Transverse colon (tissue), 4 donors: ENCODE measurements at places on chromosomes 3 and 15.

DNA sequence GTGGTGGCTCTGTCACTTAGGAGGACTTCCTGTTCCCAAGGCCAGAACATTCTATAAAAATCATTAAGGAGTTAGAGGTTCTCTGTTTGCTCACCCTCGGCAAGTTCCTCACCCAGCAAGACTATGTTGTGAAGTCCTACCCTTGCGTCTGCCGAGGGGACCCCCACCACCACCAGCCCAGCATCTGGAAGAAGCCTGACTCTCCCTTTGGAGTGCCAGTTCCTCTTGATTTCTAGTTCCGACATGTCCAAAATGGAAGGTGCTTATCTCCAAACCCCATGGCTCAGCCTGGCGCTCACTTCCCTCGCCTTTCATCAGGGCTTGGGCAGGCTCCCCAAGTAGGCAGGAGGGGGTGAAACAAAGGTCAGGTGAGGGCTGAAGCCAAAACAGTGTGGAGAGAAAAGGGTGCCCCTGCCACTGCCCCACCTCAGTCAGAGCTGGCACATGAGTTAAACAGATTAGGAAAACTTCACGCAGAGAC lies 41.0 kb downstream of the BHLHE40 start:
- no peak for DNase-seq

DNA sequence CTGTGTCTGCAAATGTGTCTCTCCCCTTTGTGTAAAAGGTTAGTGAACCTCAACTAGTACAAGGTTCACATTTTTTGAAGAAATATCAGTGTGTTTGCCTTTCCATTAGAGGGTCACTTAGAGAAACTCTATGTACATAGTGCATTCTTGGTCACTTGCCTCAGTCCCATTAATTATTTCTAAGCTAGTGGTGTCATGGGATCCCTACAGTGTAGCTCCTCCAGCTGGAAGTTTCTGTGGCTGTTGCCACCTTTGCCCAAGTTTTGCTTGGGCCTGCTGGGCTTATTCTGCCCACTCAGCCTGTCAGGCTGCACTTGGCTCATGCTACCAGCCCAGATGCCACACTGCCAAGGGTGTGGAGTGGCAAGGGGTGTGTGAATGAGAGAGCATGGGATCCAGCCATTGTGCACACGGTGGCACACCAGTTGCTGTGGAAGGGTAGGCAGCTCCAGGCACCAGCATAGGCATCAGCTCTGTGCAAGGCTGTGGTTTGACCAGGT lies 161.7 kb downstream of the ARPP21 start:
- DNase-seq, result no peak

DNA sequence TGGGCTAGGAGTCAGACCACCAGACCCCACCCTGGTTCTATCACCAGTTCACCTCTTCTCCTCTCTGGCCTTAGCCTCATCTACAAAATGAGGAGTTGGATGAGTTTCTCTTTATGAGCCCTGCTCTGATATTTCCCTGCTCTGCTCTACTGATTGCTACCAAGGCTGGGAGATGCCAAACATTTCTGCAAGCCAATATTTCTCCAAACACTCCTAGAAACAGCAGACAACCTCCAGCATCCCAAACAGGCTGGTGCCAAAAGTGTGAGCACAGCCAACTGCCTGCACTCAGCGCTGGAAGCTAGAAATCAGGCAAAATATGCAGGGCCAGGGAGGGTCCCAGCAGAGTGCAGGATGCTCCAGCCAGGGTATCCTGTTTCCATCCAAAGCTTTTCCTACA lies 10.8 kb downstream of the DAPK2 start:
- DNase-seq, result no peak

DNA sequence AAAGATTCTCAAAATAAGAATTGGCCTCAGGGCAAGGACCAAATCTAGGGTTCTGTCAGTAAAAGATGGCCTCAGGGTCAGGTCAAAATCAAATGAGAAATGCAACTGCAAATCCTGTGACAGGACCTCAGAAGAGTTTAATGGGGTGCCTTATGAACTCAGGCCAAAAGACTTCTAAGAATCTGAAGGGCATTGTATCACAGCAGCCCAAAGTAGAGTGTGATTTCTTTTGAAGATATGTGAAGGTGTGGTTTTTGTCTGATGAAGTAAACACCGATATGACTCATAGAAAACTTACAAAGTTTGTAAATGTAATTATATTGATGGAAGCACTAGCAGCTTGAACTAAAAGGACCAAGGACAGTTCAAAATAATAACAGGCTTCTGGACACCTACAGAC lies 966.1 kb downstream of the AGBL1 start:
- DNase-seq, result no peak

- DNase-seq, result no peak
Observed at GRCh38 chr3:30407651-30408050, 198.8 kb upstream of the TGFBR2 start.

GRCh38 chr15:90295270-90295648 lies 29.8 kb downstream of the NGRN start:
- DNase-seq, result no peak
